Amniotic stem cell (primary cell): ENCODE measurements at places on chromosomes 11 and 22.

GRCh38 chr11:78798663-78799062 lies 224.0 kb upstream of the NARS2 start:
- no peak for DNase-seq

DNA sequence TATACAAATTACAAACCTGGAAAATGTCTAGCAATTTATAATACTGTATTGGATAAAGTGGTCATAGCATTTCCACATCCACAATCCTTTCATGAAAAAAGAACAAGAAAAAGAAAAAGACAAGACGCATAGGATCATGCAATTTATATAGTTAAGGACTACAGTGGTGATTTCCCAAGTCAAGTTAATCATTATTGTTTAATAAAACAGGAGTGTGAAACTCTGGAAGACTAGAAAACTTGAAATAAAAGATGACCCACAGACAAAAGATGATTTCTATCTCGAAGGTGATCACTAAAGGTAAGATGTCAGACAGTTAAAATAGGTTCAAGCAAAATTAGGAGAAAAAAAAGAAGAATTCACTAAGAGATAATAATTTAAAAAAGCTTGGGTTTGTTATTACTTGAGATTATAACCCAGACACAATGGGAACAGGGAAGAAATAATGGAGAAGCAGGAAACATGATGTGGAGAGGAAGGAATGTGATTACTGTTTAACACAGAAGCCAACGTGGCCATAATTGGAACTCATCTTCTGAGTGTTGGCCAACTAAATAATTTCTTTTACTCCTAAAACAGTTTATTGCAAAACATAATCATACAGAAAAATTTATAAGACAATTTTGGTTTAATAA lies 441.2 kb upstream of the ANO3 start:
- no peak for DNase-seq

- no peak for DNase-seq
Observed at GRCh38 chr11:62256281-62256680, 13.7 kb upstream of the SCGB2A2 start.

DNA sequence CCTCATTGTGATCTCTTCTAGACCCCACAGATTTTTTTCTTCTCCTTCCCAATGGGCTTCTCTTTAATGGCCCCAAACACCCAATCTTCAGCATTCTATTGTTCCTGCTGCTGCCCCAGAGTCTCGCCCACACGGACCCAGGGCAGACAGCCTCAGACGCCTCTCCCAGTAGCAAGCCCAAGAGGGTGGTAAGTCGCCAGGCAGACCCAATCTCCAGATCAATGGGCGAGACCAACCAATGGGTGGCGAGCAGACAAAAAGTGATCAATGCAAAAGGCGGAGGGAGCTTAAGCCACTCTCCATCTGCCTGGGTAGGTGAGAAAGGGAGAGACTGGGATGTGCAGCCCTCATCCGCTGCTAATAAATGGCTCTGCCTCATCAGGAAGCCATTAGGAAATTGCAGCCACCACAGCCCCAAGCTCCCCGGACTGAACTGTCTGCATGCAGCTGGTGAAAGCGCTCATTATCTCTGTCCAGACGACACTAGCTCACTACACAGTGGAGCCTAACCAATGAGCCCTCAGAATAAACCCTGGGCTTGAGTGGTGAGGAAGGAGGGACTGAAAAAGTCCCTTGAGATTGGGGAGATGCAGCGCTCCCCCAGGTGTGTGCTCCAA lies 81.8 kb downstream of the ETS1 start:
- DNase-seq: no peak

GRCh38 chr22:37920126-37920525 lies 14.0 kb downstream of the MICALL1 start:
- no peak for DNase-seq

DNA sequence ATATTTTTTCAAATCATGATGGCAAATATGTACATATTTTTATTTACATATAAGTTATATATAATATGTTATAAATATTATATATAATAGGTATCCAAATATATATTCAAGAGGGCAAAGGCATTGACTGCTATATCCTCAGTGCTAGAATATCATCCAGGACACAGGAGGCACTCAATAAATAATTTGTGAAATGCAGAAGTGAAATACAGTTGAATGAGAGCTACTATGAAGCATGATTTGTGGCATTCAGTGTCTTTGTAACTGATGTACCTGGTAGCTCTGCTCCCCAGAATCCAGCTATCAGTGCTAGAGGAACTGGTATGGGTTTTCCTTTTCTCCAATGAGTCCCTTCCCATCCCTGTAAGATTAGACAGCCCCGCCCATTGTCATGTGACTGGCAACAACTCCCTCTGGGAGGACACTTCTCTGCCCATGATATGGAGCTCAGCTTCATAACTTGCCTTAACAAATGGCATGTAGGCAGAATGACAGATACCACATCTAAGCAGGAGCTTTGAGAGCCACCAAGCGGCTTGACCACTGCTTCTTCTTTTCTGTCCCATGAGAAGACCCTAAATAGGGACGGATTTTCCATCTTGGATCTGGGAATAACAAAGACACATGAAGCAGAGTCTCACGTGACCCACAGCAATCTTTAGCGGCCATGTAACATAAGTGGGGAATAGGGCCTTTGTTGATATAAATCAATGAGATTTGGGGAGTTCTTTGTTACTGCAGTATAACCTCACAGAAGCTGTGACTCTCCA lies 10.2 kb upstream of the CD82 start:
- DNase-seq: no peak

GRCh38 chr11:75792997-75793800 lies 21.8 kb upstream of the UVRAG start:
- no peak for DNase-seq

- no peak for DNase-seq
Observed at GRCh38 chr11:66478729-66479393, 1.4 kb upstream of the DPP3 start.

DNA sequence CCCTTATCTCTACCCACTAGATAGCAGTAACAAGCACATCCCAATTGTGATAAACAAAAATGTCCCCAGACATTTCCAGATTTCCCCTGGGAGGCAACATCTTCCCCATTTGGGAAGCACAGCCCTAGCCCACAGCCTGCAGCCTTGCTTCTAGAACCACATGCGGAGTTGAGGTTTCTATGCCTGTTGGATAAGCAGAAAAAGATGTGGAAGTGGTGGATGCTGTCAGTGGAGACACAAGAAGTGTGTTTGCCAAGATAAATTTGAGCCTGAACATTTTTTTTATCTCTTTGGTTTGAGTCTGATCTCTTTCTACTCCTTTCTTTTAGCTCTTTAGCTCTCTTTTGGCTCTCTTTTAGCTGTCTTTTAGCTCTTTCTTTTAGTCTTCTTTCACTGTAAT lies 884.5 kb downstream of the NTM start:
- no peak for DNase-seq

- DNase-seq: no peak
Observed at GRCh38 chr22:44738347-44738715, 14.0 kb upstream of the ARHGAP8 start.

- DNase-seq: no peak
Observed at GRCh38 chr11:107041088-107041444, 22.8 kb upstream of the GUCY1A2 start.

GRCh38 chr11:120420572-120420971 lies 84.4 kb downstream of the ARHGEF12 start:
- no peak for DNase-seq

GRCh38 chr11:128687321-128687720 lies 6.6 kb upstream of the FLI1 start:
- DNase-seq: no peak

GRCh38 chr22:20606041-20606783 lies 98.8 kb downstream of the MED15 start:
- DNase-seq: peak; percentile 6

GRCh38 chr11:101010899-101011298 lies 118.7 kb downstream of the PGR start:
- no peak for DNase-seq

DNA sequence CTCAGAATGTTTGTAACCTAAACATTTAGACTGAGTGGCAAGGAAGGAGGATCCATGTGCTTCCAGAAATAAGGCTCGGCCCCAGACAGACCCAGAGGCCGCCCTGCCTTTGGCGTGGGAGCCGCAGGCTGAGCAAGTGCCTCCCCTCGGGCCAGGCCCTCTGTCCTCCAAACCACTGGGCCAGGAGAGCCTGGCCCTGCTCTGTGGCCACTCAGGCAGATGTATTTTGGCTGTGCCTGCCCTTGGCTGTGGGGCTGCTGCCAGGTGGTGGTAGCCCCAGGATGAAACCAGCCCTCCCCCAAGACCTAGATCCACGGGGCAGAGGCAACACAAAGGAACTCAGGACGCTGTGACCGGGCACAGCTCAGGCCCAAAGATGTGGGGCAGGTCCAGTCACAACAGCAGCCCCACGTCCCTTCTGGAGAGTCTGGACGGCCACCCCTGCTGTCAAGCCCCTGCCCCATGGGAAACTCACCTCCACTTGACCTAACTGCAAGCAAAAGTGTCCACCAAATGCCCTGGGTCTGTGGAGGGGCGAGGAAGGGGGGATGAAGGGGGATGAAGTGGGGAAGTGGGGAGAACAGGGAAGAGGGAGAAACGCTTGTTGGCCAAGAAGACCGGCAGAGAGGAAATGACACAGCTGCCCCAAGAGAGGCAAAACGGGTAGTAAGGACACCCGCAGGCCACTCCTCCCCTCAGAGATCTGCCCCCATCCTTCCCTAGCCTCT lies 24.0 kb downstream of the PISD start:
- DNase-seq: no peak

DNA sequence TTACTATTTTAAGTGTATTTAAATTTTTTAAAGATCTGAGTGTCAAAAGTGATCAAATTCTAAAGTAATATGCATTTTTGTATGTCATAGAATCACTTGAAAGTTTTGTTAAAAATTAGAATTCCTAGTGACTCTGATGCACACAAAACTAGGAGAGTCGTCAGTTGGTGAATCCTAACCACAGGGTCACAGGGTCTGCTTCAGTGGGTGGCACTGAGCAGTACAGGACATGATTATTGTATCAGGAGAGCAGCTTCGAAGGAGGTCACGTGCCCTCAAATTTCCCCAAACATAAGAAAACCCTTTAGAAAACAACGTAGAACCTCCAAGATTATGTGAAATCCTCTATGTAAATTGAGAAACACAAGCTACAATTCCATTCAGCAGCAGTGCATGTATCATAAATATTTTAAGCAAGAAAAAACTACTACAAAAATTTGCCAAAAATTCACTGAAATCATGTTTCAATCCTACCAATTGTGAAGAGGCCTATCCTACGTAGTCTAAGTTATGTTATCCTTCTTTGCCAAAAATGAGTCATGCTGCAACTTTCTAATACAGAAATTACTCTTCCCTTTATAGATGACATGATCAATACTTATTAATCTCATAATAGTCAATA lies 323.6 kb downstream of the AASDHPPT start:
- no peak for DNase-seq

- DNase-seq: peak; percentile 92
Observed at GRCh38 chr11:10405865-10406592, 49.0 kb upstream of the AMPD3 start.

DNA sequence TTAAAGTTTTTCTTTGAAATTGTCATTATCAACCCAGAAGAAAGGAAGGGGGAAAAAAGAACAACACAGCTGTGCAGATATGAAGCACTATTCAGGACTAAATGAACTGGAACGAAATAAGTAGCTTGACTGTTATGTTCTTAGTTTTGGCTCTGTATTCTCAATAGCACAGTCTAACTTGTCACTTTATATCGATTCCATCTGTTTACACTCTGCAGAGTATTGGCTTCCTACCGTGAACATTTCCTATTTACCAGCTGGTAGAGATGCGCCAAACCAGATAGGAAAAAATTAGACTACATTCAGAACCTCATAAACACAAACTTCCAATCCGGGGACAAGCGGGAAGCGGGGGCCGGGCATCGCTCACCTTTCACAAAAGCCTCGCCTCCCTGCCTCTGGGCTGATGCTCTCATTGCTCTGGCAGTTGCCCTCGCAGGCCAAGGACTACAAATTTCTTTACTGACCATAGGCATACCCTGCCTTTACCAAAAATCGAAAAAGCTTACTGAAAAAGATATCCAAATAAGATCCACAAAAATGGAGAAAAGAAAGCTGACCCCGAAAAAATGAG lies 66.2 kb downstream of the EFCAB6 start:
- DNase-seq: no peak

GRCh38 chr11:15884777-15885540 lies 471.4 kb downstream of the SOX6 start:
- DNase-seq: no peak

- no peak for DNase-seq
Observed at GRCh38 chr22:39309364-39309861, 10.0 kb downstream of the RPL3 start.

DNA sequence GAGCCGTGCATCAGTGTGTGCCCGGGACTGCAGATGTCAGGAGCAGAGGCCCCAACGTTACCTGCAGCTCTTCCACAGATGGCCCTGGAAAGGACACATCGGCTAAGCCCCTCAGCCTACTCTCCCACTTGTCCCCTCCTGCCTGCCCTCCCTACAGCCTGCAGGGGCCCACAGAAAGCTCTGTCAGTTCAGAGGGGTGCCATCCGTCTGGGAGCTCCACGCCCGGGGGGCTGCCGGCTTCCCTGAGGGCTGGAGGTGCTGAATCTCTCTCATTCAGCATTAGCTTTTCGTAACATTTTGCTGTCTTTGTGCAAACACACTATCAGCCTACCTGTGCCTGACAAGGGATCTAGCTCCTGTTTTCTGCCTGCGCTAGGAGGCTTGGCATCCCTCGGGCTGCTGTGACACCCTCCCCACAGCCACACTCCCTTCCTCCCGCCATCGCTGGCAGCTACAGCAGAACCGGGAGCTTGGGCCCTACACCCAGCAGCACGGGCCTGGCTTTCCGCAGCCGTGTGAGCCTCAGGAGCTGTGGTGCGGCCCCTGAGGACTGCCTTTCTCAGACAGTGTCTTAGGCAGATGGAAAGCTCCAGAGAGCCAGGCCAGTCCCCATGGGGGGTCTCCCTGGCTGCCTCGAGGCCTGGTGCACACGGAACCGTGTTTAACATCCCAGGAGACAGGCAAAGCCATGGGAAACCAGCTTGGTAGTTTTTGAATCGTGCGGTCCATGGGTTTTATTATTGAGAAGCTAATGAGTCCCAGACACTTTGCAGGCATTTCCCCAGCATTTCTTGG lies 198.3 kb upstream of the B3GAT1 start:
- DNase-seq: no peak

- DNase-seq: no peak
Observed at GRCh38 chr11:76228071-76228874, 22.0 kb upstream of the WNT11 start.

- DNase-seq: no peak
Observed at GRCh38 chr11:11884351-11884750, 42.6 kb downstream of the USP47 start.

DNA sequence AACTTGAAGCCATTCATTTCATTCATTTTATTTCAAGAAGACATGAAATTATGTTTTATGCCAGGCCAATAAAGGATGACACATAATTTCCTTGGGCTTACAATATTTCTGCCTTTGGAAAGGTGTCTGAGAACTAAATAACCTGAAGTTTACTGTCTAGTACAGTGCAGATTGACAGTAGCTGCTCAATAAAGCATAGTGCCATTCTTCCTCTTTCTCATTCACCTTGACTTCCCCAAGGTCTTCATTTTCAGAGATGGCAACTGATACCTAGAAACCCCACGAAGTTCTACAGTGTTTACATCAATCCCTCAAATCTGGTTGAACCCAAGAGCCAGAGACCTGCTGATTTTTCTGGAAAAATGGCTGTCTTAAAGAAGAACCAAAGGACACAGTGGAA lies 144.3 kb upstream of the SYN3 start:
- DNase-seq: no peak
